Activated CD4-positive, alpha-beta T cell treated with anti-CD3 and anti-CD28 coated beads, Interleukin-2, amount 10 ng/mL, durations not matched to agents 24 days and 14 days (primary cell): ENCODE measurements at places on chromosomes 7 and 10. TPM values are rescaled to one million over a fixed set of nuclear protein-coding genes. Genes with fewer than 3 reads are reported as not detected.

CALD1 gene
- 7.2 and 8.2 TPM in 2 replicates for total RNA-seq

UFSP1 gene
- total RNA-seq, result 4.5 TPM in 2 replicates

ELFN1 gene
- total RNA-seq, result not detected in 2 replicates

C10orf88 gene
- total RNA-seq, result 13.9 and 15.7 TPM in 2 replicates

ANAPC16 gene
- 73.2 and 74.3 TPM in 2 replicates for total RNA-seq

TLX1 gene
- not detected in 2 replicates for total RNA-seq

LEP gene
- total RNA-seq, result not detected in 2 replicates

SLC39A12 gene
- total RNA-seq, result not detected in 2 replicates

CROT gene
- 6.2 and 7.1 TPM in 2 replicates for total RNA-seq

NRAP gene
- total RNA-seq, result not detected in 2 replicates

GDF2 gene
- not detected in 2 replicates for total RNA-seq

GIMAP1 gene
- total RNA-seq, result 4.9 and 6.0 TPM in 2 replicates

STEAP4 gene
- 0.52 and 0.58 TPM in 2 replicates for total RNA-seq

ADARB2 gene
- not detected in 2 replicates for total RNA-seq

COL13A1 gene
- total RNA-seq, result not detected in 2 replicates

C10orf105 gene
- 0.26 and 0.33 TPM in 2 replicates for total RNA-seq

COBL gene
- not detected in 2 replicates for total RNA-seq
